ENCODE measurements at places on chromosomes 6 and 20.

GRCh38 chr6:46465294-46466165, 25.7 kb downstream of the RCAN2 start:
- DNase-seq, result no peak

- DNase-seq, result no peak
Observed at GRCh38 chr6:68194846-68195478, 440.1 kb upstream of the ADGRB3 start.

DNA sequence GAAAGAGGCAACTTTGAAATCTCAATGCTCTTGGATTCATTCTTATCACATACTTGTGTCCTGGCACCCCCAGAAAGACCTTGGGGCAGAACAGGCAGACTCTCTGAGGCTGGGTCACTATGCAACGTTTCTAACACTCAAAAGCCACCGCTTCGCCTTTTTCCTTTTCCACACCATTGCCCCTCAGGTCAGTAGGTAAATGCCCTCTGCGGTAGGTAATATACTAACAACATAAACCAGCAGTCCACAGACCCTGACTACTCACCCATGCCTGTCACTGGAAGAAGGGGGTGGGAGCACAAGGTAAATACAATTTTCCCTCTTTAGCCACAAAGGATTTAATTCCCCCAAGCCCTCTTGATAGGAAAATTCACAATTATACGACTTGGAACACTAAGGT, 6.5 kb upstream of the SPTLC3 start:
- no peak for DNase-seq

GRCh38 chr20:63432577-63433325, 39.7 kb downstream of the KCNQ2 start:
- peak; percentile 68 for DNase-seq

GRCh38 chr20:5222919-5223634, 93.7 kb downstream of the PROKR2 start:
- DNase-seq, result peak; percentile 69

DNA sequence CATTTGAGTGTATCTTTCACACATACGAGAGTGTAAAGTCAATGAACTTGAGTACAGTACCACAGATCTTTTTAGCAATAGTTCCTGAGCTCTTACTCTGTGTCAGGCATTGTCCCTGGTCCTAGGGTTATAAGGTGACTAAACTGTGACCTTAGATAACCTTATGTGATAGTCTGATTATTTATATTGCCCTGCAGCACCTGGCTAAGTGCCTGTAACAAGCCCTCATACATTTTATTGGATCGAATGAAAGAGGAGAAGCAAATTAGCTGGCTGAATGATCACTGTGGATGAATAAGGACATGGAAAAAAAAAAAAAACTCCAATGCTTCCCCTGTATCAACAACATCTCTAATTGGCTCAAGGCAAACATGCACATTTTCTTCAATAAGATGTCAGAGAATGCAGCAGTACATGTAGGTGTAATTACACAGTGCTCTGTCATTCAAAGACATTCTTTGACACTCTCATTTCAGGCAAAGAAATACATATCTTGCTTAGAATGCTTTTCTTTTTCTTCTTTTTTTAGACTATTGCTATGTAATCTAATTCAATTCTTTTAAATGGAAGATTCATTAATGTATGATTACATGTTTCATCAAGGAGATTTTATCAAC, 153.4 kb downstream of the PHACTR1 start:
- DNase-seq, result no peak

GRCh38 chr6:111711476-111711875, 105.8 kb upstream of the TRAF3IP2 start:
- no peak for DNase-seq

All from WTC11 (cell line).